ENCODE measurements at places on chromosomes 16 and 17. TPM values are rescaled to one million over a fixed set of nuclear protein-coding genes. Genes with fewer than 3 reads are reported as not detected.

The HLF gene
- 0.08 TPM for total RNA-seq

The COIL gene
- total RNA-seq = 16.4 TPM

The DRC3 gene
- 1.4 TPM for total RNA-seq

The SPNS3 gene
- not detected for total RNA-seq

Data from A549 treated with GW870086 at 1 μM for 4 hours (cell line).